ENCODE measurements at places on chromosomes 12 and 14. TPM values are rescaled to one million over a fixed set of nuclear protein-coding genes. Genes with fewer than 3 reads are reported as not detected.

Gene PAX9
- 12.0 TPM for total RNA-seq

Gene IGF1
- total RNA-seq: not detected

Gene HOXC10
- total RNA-seq: not detected

Gene PRICKLE1
- total RNA-seq: 3.4 TPM

Gene CMKLR1
- not detected for total RNA-seq

Gene NOXRED1
- not detected for total RNA-seq

Gene ARHGAP9
- not detected for total RNA-seq

Gene EXOC3L4
- not detected for total RNA-seq
